Hematopoietic multipotent progenitor cell (in vitro differentiated cells): ENCODE measurements at places on chromosomes 11 and 22. TPM values are rescaled to one million over a fixed set of nuclear protein-coding genes. Genes with fewer than 3 reads are reported as not detected.

TMPRSS4 gene
- not detected for total RNA-seq

OR9Q2 gene
- not detected for total RNA-seq

PACSIN2 gene
- 59.5 TPM for total RNA-seq

COMT gene
- total RNA-seq = 416 TPM

ZW10 gene
- total RNA-seq = 9.4 TPM

POU2AF2 gene
- total RNA-seq = not detected

CYP2D6 gene
- total RNA-seq = 0.27 TPM

TUBA8 gene
- total RNA-seq = 2.4 TPM

ADSL gene
- 151 TPM for total RNA-seq

MMP3 gene
- not detected for total RNA-seq

EMID1 gene
- 161 TPM for total RNA-seq

MICAL2 gene
- 34.2 TPM for total RNA-seq

KRTAP5-1 gene
- not detected for total RNA-seq

PELI3 gene
- total RNA-seq = 8.1 TPM

SNX32 gene
- 4.3 TPM for total RNA-seq

CYB5R2 gene
- total RNA-seq = not detected

ELF5 gene
- not detected for total RNA-seq
